ENCODE measurements at places on chromosomes 12 and 14.

GRCh38 chr12:12718853-12719252, 1.7 kb downstream of the CDKN1B start:
- no peak for DNase-seq

- DNase-seq: no peak
Measured at GRCh38 chr14:57212919-57213318, 55.8 kb downstream of the EXOC5 start.

GRCh38 chr12:30970559-30971197, 44.1 kb downstream of the TSPAN11 start:
- DNase-seq: no peak

- DNase-seq: no peak
Measured at GRCh38 chr12:8156416-8156815, 399 bp upstream of the ZNF705A start.

DNA sequence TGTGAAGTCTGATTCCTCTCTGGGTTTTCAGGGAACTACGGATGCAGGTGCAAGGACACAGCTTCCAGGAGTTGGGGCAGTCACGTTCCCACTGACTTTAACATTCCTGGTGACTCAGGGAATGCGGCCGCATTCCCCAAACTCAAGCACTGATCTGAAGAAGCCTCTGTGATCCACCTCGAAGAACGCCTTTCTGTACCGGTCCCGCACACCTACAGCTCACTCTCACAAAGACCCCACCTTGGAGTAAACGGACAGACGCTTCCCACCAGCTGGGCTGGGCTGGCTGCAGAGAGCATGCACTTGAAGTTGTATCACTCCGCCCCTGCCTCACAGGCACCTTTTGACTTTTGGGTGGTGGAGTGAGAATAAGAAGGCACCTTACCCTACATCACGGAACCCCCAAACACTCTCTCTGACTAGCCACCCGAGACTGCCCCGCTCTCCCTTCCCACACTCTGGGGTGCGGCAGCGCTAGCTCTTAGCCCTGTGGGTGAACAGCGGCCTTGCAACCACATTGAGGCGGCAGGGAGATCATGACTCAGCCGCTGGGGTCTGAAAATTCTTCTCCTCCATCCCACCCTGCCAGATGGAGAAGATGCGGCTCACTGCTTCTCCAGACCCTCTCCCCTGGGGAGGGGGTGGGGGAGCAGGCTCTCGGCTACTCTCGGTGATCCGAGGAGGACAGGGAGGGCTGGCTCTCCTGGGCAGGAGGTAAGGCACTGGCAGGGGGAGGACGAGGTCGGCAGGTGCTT, 23.7 kb upstream of the HDAC7 start:
- no peak for DNase-seq
